NCI-H2107 (cell line): ENCODE measurements at places on chromosomes 4 and X.

- no peak for DNase-seq
These were observed 56.9 kb downstream of the SERTM2 start for GRCh38 chrX:111568354-111568753.

DNA sequence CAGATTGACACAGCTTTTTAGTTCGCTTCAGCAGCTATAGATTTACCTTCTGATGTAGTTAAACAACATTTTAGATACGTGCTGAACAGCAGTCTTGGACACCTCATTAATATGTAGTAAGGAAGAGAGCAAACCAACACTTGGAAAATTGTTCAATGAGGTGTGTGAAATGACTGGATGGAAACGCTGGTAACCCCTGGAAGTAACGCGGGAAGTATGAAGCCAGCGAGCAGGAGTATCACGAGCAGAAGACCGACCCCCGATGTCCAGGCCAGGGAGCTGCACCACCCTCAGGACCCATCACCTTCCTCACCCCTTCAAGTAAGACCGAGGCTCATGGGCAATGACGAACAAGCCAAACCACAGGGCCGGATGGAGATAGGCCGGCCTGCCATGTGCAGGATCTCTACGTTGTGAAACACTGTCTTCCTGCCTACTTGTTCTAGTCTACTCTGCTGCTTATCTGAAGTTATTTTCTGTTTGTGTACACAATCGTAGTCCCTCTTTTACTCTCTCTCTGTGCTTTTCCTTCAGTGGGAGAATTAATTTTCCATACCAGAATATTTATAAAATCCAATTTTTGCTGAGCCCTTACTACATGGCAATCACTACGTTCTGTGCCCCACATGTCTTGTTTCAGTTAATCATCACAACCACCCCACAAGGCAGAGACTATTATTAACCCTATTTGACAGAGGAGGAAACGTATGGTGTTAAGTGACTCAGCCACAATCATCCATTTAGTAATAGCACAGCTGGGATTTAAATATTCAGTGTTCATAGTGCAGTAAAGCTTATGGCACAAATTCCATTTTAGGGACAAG, 221.7 kb downstream of the APBB2 start:
- DNase-seq, result no peak

DNA sequence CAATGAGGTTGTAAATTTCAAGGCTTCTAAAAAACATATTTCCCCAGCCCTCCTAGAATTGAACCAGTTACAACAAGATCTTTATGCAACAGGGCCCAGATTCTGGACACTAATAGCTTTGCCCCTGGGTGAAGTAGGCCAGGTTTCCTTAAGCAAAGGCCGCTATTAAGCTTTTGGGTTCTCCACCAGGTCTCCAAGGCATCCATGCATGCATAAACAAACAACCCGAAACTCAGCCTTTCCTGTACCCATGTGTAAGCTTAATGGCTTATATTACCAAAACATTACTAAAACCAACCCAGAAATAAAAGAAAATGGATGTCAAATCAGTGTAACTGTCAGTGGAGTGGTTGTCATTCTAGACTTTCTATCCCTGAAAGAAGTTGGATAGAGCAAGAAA, 137.1 kb downstream of the ARHGAP6 start:
- no peak for DNase-seq

DNA sequence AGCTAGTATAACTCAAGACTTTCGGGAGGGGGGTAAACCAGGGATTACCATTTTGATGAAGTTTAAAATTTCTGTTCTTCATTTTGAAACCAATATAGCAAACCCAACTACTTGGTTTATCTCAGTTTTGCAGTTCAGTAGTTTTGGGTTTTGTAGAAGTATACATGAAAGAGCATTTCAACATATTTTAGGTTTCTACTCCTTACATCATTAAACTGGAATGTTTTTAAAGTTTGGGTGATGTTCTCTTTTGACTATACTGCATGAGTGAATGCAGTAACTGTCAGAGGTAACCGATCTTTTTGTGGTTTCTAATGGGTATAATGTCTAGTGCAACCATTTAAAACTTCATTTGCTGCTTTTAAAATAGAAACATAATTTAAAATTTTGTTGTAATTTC, 248.3 kb upstream of the MAD2L1 start:
- no peak for DNase-seq

GRCh38 chr4:42151568-42152506, 618 bp downstream of the BEND4 start:
- peak; percentile 13 for DNase-seq
